Mammary microvascular endothelial cell (primary cell): ENCODE measurements at places on chromosomes 16 and 17. TPM values are rescaled to one million over a fixed set of nuclear protein-coding genes. Genes with fewer than 3 reads are reported as not detected.

Gene NLRC5
- total RNA-seq, result 40.2 and 43.3 TPM in 2 replicates

Gene HOXB9
- total RNA-seq, result 10.6 and 12.9 TPM in 2 replicates

Gene CDK5R1
- total RNA-seq, result 2.6 and 2.7 TPM in 2 replicates

Gene CACNG5
- not detected in 2 replicates for total RNA-seq

Gene UTS2R
- not detected in 2 replicates for total RNA-seq

Gene CDRT4
- not detected in 2 replicates for total RNA-seq

Gene NUPR1
- total RNA-seq, result 12.5 and 13.5 TPM in 2 replicates

Gene SLC38A8
- total RNA-seq, result not detected in 2 replicates
